ENCODE measurements at places on chromosomes 2 and 18. TPM values are rescaled to one million over a fixed set of nuclear protein-coding genes. Genes with fewer than 3 reads are reported as not detected.

Gene GPR55
- total RNA-seq, result 0.81 TPM

Gene MSTN
- total RNA-seq, result not detected

Gene NPPC
- not detected for total RNA-seq

Gene CNRIP1
- 11.6 TPM for total RNA-seq

Gene GDF7
- total RNA-seq, result not detected

Gene ERMN
- not detected for total RNA-seq

Gene CFC1
- not detected for total RNA-seq

Gene ASB18
- 0.15 TPM for total RNA-seq

Gene ERICH2
- 1.4 TPM for total RNA-seq

Gene SNED1
- total RNA-seq, result 0.66 TPM

DNA sequence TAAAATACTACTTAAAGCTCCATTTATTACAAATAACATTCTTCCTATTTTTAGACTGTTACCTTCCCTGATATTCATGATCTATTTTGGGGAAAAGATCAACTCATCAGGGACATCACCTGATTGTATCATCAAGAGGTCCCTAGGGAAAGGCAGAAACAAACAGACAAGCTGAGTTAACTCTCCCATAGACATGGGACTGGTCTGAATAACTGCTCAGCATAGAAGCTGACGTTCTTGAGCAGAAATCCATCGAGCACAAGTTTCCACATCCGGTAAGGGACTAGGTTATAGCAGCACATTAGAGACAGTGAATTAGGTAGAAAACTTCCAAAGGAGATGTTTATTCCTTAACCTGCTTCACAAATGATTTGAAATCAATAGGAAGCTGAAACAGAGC lies 1100.4 kb upstream of the SLC39A10 start:
- DNase-seq, result no peak

GRCh38 chr2:186533717-186534116 lies 47.7 kb downstream of the ZC3H15 start:
- DNase-seq, result no peak

- DNase-seq, result peak; percentile 60
These were observed 457.3 kb downstream of the ADCYAP1 start for GRCh38 chr18:1361936-1362335.

- no peak for DNase-seq
These were observed 597.3 kb downstream of the ERBB4 start for GRCh38 chr2:211941216-211941747.

- no peak for DNase-seq
These were observed 61.1 kb downstream of the DDX1 start for GRCh38 chr2:15652801-15653200.

- peak; percentile 98 for DNase-seq
These were observed 72.4 kb upstream of the YWHAQ start for GRCh38 chr2:9703085-9703678.

DNA sequence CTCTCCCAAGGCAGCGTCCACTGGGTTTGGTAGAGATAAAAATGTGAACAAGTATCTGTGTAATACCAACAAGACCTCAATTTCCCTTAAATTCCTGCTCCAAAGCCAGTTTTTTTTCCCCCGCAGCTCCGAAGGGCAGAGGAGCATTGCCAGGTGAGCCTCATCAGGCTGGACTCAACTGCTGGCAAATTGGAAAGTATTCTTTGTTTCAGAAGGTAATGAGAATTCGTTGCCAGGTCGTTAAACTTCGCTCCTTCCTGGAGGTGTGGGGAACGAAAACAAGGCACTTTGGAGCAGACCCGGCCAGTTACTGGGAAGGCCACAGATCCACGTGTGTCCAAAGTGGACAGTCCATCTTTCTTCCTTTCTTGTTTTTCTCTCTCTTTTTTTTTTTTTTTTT lies 30.4 kb upstream of the ASB18 start:
- DNase-seq, result no peak

DNA sequence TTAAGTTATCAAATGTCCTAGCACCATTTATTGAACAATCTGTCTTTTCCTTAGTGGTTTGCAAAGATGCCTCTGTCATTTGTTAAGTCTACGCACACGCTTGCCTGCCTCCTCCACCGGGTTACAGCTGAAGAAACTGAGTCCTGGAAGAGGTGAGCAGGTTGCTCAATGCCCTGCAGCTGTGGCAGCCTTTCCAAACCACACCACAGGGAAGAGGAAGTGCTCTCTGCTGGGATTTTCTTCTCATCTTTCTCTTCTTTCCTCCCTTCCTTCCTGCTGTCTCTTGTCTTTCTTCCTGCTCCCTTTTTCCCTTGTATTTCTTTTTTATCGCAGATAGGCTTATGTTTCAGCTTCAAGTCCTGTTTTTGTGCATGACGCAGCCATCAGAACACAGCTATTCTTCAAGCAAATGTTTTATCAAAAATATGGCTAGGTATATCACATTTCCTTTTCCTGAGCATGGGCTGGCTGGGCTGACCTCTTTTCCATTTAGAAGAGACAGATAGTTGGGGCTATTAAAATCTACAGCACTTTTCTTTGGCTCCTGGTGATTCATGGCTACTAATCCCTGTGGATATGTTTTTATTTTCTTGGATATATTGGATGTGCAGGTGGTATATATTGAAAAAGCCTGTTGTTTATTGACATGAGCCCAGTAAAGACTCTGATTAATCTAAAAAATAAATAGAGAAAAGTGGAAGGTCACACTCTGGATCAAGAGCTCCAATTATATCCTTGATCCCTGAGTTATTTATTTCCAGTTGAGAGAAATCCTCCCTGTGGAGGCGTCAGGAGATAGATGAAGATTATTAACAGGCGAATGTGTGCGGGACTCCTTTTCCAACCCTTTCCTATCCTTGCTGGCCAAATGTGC lies 214.6 kb downstream of the TSN start:
- DNase-seq, result no peak

- DNase-seq, result no peak
These were observed 68.3 kb upstream of the ARL4C start for GRCh38 chr2:234565201-234565600.

DNA sequence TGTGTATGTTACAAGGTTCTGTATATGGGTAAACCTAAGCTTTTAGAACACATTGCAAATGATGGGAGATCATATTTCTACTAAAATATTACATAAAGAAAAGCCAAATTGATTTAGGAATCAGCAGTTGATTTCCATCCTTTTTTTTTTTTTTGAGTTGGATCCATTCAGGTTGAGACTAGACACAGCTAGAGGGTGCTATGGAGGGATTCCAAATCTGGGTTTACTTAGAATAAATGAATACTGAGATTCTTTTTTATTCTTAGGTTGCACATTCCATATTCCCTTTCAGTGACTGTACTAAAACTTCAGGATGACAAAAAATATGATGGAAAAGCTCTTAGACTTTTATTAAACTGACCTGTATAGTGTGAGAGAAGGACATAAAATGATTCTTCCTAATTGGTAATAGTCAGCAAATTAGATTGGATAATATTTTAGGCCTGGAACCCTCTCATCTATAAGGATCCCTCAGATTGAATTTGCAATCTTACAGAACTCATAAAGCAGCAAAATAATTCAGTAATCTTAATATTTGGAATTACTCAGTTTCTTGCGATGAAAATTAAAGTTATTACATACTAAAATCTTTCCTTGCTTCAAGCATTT lies 183.3 kb upstream of the SESTD1 start:
- DNase-seq, result peak; percentile 40

- DNase-seq, result no peak
These were observed 62.8 kb downstream of the TCF7L1 start for GRCh38 chr2:85195956-85196355.

- DNase-seq, result no peak
These were observed 469.6 kb upstream of the CELF4 start for GRCh38 chr18:38035193-38035592.

DNA sequence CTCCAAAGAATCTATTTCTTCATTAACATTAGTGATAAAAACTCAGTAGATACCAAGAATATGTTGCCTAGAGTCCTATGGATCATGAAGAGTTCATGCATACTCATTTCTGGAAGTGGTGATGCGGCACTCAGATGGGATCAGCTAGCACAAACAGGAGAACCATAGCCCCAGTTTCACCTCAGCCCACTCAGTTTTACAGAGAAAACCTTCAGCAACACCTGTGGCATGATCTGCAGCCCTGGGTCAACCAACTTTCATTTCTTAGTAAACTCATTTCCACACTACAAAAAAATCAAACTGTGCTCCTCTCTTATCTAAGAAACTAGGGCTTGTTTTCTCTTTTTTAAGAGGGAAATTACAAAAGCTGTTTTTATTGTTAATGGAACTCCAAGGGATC lies 569.4 kb downstream of the CCDC85A start:
- DNase-seq, result no peak

DNA sequence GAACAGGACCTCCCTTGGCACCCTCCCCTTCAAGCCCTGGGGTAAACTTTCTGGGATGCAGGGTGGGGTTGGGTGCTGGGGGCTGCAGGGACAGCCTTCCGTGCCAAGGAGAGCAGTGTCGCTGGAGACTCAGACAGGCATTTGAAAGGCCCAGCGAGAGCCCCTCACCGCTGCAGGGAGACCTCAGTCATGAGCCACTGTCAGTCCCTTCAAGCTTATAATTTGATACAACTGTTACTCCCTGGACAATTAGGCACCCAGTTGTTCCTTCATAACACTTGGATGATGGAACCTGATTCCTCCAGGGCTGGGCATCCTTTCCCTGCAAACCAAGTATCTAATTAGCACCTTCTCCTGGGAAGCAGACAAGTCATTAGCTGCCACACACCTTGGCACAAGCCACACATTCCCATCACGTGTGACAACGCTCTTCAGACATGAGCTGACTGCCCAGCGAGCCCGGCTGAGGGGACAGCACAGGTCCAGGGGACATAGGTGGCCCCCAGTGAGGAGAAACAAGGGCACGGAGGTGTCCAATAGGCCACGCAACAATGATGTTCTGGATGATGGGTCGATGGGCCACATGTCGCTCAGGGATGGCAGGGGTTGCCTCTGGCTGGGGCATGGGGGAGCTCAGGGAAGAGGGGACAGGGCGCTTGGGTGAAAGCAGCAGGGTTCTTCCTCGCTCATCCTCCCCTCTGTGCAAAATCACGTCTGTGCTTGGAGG lies 59.6 kb downstream of the KCNF1 start:
- no peak for DNase-seq

DNA sequence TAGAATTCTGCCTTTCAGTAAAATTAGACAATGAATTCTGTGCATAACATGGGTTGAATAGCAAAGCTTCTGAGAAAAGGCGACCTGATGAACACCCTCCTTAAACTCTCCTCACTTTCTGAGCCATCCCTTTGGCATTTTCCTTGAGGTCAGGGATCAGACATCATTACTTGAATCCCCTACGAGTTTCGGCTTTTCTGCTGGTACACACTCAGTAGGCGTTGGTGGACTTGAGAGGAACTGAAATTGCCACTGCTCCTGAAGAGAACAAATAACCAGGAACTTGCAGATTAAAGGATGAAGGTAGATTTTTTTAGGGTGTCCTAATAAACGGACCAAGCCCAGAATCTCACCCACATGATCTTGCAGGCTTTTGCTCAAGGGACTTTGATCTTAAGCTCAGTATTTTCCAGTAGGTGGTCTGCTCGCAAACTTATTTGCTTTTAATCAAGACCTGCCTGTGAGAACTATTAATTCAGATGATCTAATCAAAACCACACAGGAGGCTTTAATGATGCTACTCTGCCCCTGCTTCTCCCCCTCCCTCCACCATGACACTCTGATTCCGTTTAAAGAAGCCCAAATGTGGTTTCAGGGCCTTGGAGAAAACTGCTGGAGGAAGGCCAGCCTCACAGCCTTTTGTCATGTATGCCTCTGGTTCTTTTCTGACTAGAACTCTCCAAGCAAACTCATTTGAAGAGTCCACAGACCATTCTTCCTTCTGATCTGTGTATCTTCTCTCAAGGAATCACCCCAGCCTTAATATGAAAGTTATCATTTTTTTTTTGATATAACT lies 124.9 kb downstream of the PRKCE start:
- DNase-seq, result no peak

DNA sequence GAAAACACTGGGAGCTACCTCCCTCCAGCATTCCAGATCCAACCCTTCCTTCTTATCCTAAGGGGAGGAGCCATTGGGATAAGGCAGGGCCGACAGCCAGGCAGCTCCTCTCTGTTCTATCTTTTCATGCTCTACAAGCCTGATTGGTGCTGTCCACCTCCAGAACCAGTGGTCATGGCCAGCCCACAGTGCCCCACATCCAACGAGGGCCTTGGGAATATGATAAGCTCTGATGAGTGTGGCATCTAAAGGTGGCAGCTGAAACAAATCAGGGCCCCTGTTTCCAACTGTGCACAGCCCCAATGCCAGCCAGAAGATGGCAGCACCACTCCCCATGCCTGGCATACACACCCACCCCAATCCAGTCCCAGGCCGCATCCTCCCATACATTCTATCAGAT lies 329.3 kb downstream of the C1D start:
- DNase-seq, result peak; percentile 62

DNA sequence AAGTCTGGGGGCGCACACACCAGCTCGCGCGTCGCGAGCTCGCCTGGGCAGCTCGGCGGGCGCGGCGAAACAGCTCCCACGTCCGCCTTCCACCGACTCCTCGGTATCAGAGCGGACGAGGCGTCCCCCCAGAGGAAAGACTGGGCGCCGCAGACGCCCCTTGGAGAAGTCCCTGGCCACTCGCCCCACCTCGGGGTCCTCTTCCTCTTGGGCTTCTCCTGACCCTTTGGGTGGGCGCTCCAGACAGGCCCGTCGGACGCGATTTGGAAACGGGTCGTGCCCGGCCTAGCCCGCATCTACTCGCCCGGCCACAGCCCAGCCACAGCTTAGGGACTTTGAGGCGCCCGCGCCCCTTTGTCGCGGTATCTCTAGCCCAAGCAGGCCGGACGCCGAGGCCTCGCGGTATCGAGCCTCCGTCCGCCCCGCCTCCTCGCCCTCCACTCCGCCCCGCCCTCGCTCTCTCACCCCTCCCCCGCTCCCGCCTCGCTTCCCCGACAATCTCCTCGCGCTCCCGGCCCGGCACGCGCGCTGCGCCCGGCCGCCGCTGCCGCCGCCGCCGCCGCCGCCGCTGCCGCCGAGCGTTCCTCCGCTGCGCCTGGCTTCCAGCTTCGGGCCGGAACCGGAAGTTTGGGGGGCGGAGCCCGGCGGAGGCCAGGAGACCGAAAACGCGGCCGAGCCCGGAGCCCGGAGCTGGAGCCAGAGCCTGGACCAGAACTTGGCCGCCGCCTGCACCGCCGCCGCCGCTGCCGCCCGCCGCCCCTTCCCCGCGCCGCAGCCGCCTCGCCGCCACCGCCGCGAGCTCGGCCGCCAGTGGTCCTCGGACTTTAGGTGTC lies 749 bp upstream of the ACVR2A start:
- DNase-seq, result peak; percentile 92

DNA sequence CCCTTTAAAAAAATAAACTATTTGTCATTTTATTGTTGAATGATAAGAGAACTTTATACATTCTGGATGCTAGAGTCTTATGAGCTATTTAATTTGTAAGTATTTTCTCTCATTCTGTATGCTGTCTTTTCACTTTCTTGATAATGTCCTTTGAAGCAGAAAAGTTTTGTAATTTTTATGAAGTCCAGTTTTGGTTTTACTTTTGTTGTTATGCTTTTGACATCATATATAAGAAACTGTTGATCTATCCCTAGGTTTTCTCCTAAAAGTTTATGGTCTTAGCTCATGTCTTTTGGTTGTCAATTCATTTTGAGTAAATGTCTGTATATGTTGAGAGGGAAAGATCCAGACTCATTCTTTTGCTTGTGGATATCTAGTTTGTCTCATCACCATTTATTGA lies 52.5 kb downstream of the TMEM247 start:
- no peak for DNase-seq
